ENCODE measurements at places on chromosomes 3 and 15.

GRCh38 chr3:23619705-23620637 is 185.8 kb upstream of the UBE2E1 start:
- no peak for DNase-seq

- no peak for DNase-seq
These were observed 60.7 kb downstream of the SLC24A1 start for GRCh38 chr15:65682404-65682911.

GRCh38 chr15:100279446-100279845 is 62.3 kb downstream of the ADAMTS17 start:
- DNase-seq: no peak

DNA sequence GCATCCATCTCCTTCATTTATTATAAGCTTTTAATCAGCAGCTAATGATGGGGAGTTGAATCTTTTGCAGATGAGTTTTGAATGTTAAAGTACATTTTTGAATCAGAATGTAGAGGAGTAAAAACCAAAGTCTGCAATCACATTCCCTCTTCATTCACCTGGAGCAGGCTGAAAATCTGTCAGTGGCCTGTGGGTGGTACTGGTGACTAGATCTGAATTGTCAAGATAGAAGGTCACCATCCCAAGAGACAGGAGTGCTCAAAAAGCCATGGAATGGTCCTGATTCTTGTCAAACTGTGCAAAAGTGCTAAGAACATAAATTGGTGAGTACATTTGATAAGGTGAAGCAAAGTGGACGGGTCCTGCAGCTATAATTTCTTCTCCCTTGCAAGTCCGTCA is 881.3 kb upstream of the NR2F2 start:
- DNase-seq: no peak

- DNase-seq: no peak
These were observed 105.1 kb downstream of the WDR76 start for GRCh38 chr15:43931790-43932435.

GRCh38 chr15:75758071-75758872 is 45.6 kb upstream of the CSPG4 start:
- DNase-seq: peak; percentile 63

DNA sequence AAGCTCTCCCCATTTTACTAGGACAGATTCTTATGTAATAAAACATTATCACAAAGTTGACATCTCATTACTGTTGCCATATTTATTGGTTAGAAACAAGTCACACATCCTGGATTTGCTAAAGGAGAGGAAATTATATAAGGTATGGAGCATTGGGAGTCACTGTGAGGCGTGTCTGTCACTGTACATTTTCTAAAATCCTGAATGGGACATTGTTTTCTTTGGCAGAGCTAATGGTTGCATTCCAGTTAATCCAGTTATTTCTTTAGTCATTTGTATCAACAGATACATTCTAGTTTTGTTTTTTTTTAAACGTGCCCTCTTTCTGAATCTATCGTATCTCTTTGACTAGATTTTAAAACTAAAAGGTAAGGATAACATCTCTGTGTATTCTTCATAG is 70.2 kb upstream of the MITF start:
- no peak for DNase-seq

- no peak for DNase-seq
These were observed 19.4 kb downstream of the RIOX2 start for GRCh38 chr3:97952872-97953271.

- DNase-seq: no peak
These were observed 26.5 kb upstream of the CD47 start for GRCh38 chr3:108117241-108117775.

- DNase-seq: peak; percentile 96
These were observed at the start of gene CCNB2 for GRCh38 chr15:59104912-59105732. Gene CCNB2, plus strand, starts transcription at chr15:59105146. Its CDS starts 123 bp downstream, at chr15:59105269.

- no peak for DNase-seq
These were observed 180.1 kb downstream of the ATG7 start for GRCh38 chr3:11452312-11452711.

GRCh38 chr3:20683910-20684309 is 497.9 kb upstream of the SGO1 start:
- DNase-seq: no peak

- DNase-seq: no peak
These were observed 338.7 kb upstream of the GRM7 start for GRCh38 chr3:6522191-6522590.

DNA sequence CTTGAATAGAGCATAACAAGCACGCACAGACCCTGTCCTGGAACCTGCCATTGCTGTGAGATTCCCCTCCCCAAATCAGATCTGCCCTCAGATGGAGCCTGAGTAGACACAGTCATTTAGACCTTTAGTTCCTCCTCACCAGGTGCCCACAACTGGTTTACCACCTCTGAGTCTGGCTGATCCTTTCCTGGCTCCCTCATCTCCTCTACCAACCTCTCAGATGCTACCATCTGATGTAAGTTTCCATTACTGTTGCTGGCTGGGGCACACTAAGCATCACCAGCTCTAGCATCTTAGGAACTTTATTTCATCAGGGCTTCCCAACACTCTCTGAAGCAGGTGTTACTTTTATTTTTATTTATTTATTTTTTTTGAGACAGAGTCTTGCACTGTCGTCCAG is 288.3 kb downstream of the TLE3 start:
- no peak for DNase-seq

GRCh38 chr15:66251065-66251789 is 2.3 kb downstream of the MEGF11 start:
- no peak for DNase-seq

- DNase-seq: no peak
These were observed 12.7 kb downstream of the PRC1 start for GRCh38 chr15:90981681-90982080.

DNA sequence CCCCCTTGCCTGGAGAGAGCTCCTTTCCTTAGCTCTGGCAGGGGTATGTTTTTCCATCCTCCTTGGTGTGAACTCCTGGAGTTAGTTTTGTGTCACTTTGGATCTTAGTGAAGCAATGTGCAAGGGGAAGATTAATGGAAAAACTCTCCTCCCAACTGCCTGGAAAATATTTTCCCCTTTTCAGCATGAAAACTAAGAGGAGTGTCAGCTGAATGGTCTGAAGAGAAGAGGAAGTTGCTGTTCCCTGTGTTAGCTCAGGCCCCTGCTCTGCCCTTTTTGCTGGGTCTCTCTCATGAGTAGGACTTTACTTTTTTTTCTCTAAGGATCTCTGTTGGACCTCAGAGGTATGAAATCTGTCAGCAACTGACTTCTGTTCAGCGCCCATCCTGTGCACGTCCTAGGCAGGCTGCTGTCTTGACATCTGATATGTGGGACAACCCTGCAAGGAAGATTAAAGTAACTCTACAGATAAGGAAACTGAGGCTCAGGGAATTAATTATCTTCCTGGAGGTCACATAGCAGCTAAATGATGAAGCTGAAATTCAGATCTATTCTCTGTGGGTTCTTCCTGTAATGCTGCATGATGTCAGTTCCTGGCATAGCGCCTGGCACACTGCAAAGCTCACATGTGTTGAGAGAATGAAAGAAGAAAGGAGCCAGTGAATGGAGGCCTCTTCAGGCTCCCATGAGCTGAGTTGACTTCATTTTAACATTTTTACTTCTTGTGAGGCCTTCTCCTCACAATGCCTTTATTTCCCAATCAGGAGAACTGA is 109.7 kb upstream of the GALNT15 start:
- DNase-seq: peak; percentile 9

DNA sequence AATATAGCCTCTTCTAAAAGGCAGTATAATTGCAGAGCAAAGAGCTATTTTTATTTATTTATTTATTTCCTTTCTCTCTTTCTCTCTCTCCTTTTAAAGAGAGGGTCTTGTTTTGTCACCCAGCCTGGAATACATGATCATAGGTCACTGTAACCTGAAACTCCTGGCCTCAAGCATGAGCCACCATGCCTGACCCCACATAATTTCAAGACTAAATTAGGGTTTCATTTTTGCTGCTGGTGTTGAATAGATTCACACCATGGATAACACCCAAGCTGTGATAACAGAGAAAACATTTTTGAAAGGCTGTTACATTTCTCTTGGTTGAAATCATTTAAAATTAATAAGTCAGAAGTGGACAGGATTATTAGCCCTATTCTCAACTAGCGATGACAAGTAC is 131.6 kb downstream of the LEKR1 start:
- no peak for DNase-seq

DNA sequence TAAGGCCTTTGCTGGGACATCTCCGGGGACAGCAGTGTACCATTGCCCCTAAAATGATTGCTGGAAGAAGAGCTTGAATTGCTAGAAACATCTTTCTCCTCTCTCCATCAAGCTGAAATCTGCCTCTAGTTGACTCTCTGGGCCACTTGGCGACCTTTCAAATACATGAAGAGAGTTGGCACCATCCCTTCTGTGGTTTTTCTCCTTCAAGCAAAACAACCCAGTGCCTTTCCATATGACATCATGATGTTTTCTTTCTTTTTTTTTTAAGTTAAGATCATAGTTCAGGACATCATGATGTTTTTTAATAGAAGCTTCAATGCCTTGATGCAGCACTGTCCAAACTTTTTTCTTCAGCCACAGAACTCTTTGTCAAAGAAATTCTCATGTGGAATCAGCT is 144.0 kb upstream of the PTPRG start:
- no peak for DNase-seq

DNA sequence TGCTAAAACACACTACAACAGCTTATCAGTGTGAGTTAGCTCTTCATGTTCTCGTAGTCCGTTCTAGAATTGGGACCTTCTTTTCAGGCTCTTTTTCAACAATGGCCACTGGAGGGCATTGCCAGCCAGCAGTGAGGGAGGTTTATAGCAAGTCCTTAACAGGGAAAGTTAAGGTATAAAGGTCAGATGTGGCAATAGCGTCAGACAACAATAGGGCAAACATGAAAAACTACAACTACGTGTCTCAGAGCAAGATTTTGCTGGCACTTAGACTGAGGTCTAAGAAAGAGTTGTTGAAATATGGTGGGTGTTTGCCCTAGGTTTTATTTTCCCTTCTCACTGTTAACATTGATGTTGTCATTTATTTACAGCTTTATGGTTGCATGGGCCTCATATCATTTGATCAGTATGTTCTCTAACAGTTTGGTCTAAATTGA is 161.4 kb downstream of the GMNC start:
- peak; percentile 4 for DNase-seq

- DNase-seq: no peak
These were observed 156.1 kb upstream of the FOXB1 start for GRCh38 chr15:59847968-59848367.

GRCh38 chr15:31329640-31330010 is 3.0 kb downstream of the KLF13 start:
- no peak for DNase-seq

- no peak for DNase-seq
These were observed 27.2 kb downstream of the VEPH1 start for GRCh38 chr3:157475921-157476414.

- peak; percentile 96 for DNase-seq
These were observed 365.7 kb upstream of the ICE2 start for GRCh38 chr15:60844511-60845174.

- no peak for DNase-seq
These were observed 147.2 kb downstream of the STAG1 start for GRCh38 chr3:136604961-136605360.

- peak; percentile 79 for DNase-seq
These were observed 3.8 kb downstream of the SERPINI1 start for GRCh38 chr3:167739190-167739810.

- no peak for DNase-seq
These were observed 13.0 kb upstream of the RAMAC start for GRCh38 chr15:82972990-82973389.

Data from Jurkat, Clone E6-1 (cell line).